ENCODE measurements at places on chromosomes 16 and 17. TPM values are rescaled to one million over a fixed set of nuclear protein-coding genes. Genes with fewer than 3 reads are reported as not detected.
A peak's percentile ranks its signal among the peaks of the same experiment; 100 is the strongest.

GCGR gene
- not detected for total RNA-seq

ADGRG3 gene
- total RNA-seq = not detected

MYH3 gene
- 4.6 TPM for total RNA-seq

ITGA2B gene
- 1.5 TPM for total RNA-seq

MT1F gene
- total RNA-seq = 6.4 TPM

SPNS2 gene
- total RNA-seq = 0.09 TPM

RGS11 gene
- 0.46 TPM for total RNA-seq

DNA sequence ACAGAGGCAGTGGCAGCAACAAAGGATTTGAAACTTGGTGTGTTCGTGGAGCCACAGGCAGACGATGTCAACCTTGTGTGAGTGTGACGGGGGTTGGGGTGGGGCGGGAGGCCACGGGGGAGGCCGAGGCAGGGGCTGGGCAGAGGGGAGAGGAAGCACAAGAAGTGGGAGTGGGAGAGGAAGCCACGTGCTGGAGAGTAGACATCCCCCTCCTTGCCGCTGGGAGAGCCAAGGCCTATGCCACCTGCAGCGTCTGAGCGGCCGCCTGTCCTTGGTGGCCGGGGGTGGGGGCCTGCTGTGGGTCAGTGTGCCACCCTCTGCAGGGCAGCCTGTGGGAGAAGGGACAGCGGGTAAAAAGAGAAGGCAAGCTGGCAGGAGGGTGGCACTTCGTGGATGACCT is 25.5 kb downstream of the STH start:
- no peak for DNase-seq
- peaks cover 18% of the 10 kb centered on the region for H3K4me1 ChIP-seq
- H3K27me3 ChIP-seq = no peaks in the 10 kb centered on the region
- H3K4me3 ChIP-seq = no peak overlapping the region

DNA sequence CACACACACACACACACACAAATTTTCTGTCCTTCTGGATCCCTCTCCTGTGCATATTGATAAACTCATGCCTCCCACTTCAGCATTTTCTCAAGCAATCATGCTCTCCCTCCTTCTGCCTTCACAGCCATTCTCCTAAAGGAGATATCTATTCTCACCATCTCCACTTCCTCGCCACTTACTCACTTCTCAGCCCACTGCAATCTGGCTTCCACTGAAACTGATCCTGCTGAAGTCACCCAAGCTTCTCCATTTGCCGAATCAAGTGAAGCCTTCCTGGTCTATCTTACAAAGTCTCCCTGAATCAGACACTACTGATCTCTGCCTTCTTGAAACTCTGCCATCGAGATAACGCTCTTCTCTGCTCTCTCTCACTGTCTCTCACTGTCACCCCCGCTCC is 54.0 kb upstream of the GNAO1 start:
- no peaks in the 10 kb centered on the region for H3K36me3 ChIP-seq
- DNase-seq = no peak
- H3K4me1 ChIP-seq = peaks cover 7% of the 10 kb centered on the region
- H3K27ac ChIP-seq = no peak overlapping the region

GRCh38 chr17:57071991-57072944 is 12.8 kb upstream of the AKAP1 start:
- no peak overlapping the region for H3K27ac ChIP-seq
- H3K4me1 ChIP-seq = no peaks in the 10 kb centered on the region
- H3K27me3 ChIP-seq = peaks cover 17% of the 10 kb centered on the region
- no peak for DNase-seq
- H3K36me3 ChIP-seq = no peaks in the 10 kb centered on the region
- no peak overlapping the region for H3K4me3 ChIP-seq

DNA sequence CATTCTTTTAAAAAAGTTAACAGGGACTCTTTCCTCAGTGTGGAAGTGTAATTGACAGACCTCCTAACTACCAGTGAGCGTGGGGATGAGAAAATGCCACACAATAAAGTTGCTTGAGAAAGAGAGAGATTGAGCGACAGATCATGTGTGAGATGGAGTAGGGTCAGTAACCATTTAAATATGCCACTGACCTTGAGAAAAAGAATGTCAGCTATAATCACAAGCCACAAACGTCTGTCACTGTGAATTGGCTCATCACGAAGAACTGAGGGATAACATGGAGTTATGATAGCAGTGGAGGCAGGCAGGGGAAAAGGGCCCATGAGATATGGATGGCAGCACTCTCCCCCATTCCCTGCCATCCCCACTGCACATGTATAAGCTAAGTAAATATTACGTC is 253.9 kb downstream of the SLC39A11 start:
- no peaks in the 10 kb centered on the region for H3K4me1 ChIP-seq
- no peak overlapping the region for H3K4me3 ChIP-seq
- H3K36me3 ChIP-seq = peaks cover 13% of the 10 kb centered on the region
- no peak for DNase-seq
- H3K27me3 ChIP-seq = no peaks in the 10 kb centered on the region

- H3K27ac ChIP-seq = no peak overlapping the region
- no peaks in the 10 kb centered on the region for H3K27me3 ChIP-seq
Measured at GRCh38 chr16:86212706-86213436, 297.5 kb upstream of the FOXF1 start.

- peaks cover 14% of the 10 kb centered on the region for H3K4me1 ChIP-seq
- peak; percentile 26 for DNase-seq
- H3K27ac ChIP-seq = peak overlapping the region; percentile 5
- H3K36me3 ChIP-seq = peaks cover 83% of the 10 kb centered on the region
- no peaks in the 10 kb centered on the region for H3K27me3 ChIP-seq
Measured at GRCh38 chr17:82465023-82465603, 6.6 kb downstream of the NARF start.

GRCh38 chr17:31321481-31321880 is at the start of gene EVI2A:
Gene EVI2A, minus strand, starts transcription at chr17:31321622. Its CDS starts 2,609 bp downstream, at chr17:31319013.
- peak within 1 kb of the TSS; percentile 96 for H3K27ac ChIP-seq
- H3K27me3 ChIP-seq = no peaks in the 10 kb centered on the region
- H3K4me1 ChIP-seq = peaks cover 34% of the 10 kb centered on the region
- H3K4me3 ChIP-seq = peak within 1 kb of the TSS; percentile 83

DNA sequence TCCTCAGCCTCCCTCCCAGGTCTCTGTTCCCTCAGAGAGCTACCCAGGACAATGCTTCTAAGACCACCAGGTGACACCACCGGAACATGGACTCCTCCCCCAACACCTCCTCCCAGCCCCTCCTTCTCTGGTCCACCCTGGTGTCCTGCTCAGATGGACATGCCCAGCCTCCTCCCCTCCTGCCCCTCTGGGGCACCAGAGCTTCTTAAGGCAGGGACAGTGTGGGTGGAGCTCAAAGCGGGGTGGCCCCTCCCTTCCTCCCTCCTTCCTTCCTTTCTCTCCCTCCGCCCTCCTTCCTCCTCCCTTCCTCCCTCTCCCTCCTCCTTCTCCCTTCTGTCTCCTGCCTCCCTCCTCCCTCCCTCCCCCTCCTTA is 22.7 kb downstream of the TRPV3 start:
- H3K36me3 ChIP-seq = no peaks in the 10 kb centered on the region
- no peak overlapping the region for H3K27ac ChIP-seq
- no peak overlapping the region for H3K4me3 ChIP-seq
- H3K4me1 ChIP-seq = peaks cover 5% of the 10 kb centered on the region
- peaks cover 4% of the 10 kb centered on the region for H3K27me3 ChIP-seq

GRCh38 chr17:37527249-37527851 is 37.7 kb downstream of the DUSP14 start:
- no peak overlapping the region for H3K27ac ChIP-seq
- no peak for DNase-seq
- peaks cover 59% of the 10 kb centered on the region for H3K36me3 ChIP-seq
- H3K4me1 ChIP-seq = no peaks in the 10 kb centered on the region
- no peaks in the 10 kb centered on the region for H3K27me3 ChIP-seq

DNA sequence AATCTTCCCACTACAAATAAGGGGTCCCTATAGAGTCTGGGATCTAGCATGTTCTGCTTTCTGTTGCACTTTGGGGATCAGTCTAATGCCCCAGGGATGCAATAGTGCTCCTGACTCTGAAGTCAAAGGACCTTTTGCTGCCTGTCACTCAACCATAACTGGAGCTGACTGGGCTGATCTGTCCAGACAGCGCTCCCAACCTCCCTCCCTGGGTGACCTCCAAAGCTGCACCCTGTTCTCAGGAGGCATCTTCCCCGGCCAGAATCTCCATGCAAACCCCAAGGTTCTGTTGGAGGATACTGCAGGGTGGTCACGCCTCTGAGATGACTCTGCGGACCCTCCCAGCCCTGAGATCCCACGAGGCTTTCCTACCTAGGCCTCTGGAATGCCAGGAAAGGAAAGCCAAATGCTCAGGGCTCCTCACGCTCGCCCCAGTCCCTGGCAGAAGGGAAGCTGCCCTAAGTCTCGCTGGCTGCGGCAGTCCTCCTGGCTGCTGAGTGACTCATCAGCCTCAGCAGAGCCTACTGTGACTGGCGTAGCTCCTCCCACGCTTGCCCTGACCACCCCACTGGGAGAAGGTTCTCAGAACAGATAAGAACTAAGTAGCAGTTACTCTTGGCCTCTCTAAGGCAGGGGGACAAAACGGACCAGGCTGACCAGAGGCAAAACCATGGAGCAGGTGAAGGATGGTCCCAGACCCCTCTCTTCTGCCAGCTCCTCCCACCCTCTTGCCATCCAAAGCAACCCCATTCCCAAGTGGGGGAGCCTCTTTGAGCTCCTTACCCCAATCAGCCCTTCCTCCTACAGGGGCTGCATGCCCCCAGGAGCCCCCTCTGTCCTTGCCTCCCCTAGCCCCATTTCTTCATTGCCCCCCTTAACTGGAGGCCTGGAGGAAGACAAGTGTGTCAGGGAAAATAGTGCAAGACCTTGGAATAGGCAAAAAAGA is 124.1 kb upstream of the TNRC6C start:
- peaks cover 4% of the 10 kb centered on the region for H3K27me3 ChIP-seq
- DNase-seq = peak; percentile 62
- H3K4me3 ChIP-seq = no peak overlapping the region

DNA sequence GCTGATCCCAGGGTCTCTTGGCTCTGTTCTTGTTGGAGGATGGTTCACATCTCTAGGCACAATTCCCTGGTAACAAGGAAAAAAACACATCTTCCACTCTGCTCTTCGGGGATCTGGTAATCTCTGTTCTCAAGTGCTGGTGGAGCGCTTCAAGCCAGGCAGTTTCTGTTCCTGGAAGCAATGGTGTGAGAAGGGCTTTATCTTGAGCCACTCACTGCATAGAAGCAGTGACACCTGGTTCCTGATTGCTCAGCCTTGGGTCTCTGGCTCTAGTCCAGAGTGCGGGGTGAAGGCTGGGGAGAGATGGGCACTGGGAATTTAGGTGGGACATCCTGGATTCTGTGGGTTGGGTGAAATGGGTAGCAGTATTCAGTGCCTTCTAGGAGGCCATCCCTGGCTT is 14.1 kb downstream of the AKAP1 start:
- H3K27ac ChIP-seq = no peak overlapping the region
- no peaks in the 10 kb centered on the region for H3K36me3 ChIP-seq
- peaks cover 13% of the 10 kb centered on the region for H3K4me1 ChIP-seq
- DNase-seq = no peak
- no peaks in the 10 kb centered on the region for H3K27me3 ChIP-seq
- no peak overlapping the region for H3K4me3 ChIP-seq

DNA sequence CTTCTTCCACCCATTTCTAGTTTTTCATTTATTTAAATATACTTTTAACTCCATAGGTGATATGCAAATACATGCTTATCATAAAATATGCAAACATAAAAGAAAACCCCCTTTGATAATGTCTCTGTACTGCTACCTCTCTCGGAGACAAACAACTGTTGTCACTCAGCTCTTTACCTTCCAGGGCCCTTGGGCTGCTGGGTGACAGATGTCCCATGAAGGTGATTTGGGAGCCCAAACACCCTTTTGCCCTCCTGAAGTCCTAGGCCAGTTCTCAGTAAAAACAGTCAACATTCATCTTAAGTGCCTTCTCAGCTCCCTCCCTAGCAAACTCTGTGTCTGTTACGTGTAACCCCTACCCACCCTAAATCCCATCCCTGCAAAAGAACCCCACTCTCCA is 37.5 kb downstream of the CHD9 start:
- DNase-seq = no peak
- no peak overlapping the region for H3K27ac ChIP-seq
- peaks cover 31% of the 10 kb centered on the region for H3K4me1 ChIP-seq

DNA sequence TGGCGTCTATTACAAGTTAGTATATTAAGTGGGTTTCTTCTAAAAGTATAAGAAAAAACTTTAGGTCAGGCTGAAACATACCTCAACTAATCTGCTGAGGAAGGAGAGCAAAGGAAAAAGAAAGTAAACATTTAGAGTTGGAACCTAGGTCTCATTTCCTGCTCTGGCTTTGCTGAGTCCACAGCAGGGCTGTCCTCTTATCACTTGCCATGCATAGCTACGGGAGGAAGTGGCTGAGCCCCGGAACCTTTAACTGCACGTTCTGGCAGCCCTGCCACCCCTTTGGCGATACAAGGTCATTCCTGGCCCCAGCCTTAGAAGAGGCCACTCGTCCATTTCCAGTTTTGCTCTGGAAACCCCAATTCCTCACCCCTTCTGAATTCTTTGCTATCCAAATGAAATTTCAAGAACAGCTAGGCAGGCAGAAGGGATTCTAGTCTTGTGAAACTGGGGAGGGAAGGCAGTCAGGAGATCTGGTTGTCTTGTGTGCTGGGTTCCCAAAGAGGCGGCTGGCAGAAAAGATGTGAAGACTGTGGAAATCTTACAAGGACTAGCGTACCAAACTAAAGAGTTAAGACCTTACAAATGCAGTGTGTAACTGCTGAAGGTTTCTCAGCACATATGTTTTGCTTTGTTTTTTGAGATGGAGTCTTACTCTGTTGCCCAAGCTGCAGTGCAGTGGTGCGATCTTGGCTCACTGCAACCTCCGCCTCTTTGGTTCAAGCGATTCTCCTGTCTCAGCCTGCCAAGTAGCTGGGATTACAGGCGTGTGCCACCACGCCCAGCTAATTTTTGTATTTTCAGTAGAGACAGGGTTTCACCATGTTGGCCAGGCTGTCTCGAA is 19.1 kb downstream of the WIPI1 start:
- H3K4me1 ChIP-seq = peaks cover 54% of the 10 kb centered on the region
- DNase-seq = peak; percentile 55
- H3K36me3 ChIP-seq = peaks cover 14% of the 10 kb centered on the region
- peak overlapping the region; percentile 47 for H3K4me3 ChIP-seq
- H3K27me3 ChIP-seq = no peaks in the 10 kb centered on the region
- peak overlapping the region; percentile 83 for H3K27ac ChIP-seq

- no peak overlapping the region for H3K27ac ChIP-seq
- H3K27me3 ChIP-seq = peaks cover 5% of the 10 kb centered on the region
- no peak for DNase-seq
- no peak overlapping the region for H3K4me3 ChIP-seq
- H3K4me1 ChIP-seq = no peaks in the 10 kb centered on the region
- H3K36me3 ChIP-seq = no peaks in the 10 kb centered on the region
Measured at GRCh38 chr17:41324180-41325075, 8.9 kb upstream of the KRTAP17-1 start.

- H3K4me3 ChIP-seq = no peak overlapping the region
- no peaks in the 10 kb centered on the region for H3K4me1 ChIP-seq
- no peaks in the 10 kb centered on the region for H3K36me3 ChIP-seq
- peaks cover 5% of the 10 kb centered on the region for H3K27me3 ChIP-seq
- DNase-seq = no peak
Measured at GRCh38 chr16:56108056-56108471, 83.2 kb upstream of the GNAO1 start.

- no peaks in the 10 kb centered on the region for H3K27me3 ChIP-seq
- no peak overlapping the region for H3K27ac ChIP-seq
- peaks cover 45% of the 10 kb centered on the region for H3K36me3 ChIP-seq
- H3K4me1 ChIP-seq = peaks cover 4% of the 10 kb centered on the region
Measured at GRCh38 chr17:35453171-35453570, 4.6 kb upstream of the SLFN13 start.

- H3K36me3 ChIP-seq = no peaks in the 10 kb centered on the region
- H3K27ac ChIP-seq = no peak overlapping the region
- peaks cover 39% of the 10 kb centered on the region for H3K27me3 ChIP-seq
- H3K4me3 ChIP-seq = no peak overlapping the region
- no peak for DNase-seq
Measured at GRCh38 chr17:57713140-57713539, 32.0 kb downstream of the CCDC182 start.
